ENCODE measurements at places on chromosomes 12 and 14. TPM values are rescaled to one million over a fixed set of nuclear protein-coding genes. Genes with fewer than 3 reads are reported as not detected.

DNA sequence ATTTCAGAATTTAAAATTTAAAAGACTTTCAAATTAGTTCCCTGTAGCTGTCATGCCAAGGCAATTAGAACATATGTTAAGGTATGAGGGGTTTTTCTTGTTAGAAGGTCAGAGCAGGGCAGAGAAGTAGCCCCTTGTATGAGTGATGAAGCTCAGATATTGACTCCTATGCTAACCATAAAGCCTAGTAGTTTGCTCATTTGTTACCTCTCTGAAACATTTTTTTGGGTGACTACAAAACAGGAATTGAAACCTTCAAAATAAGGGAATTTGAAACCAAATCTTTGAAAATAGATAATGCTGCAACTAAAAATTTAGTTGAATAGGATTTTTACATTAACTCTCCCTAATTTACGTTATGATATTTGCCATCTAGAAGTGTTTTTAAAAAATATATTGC is 333.5 kb downstream of the NAV3 start:
- no peak for DNase-seq

- DNase-seq = no peak
These were observed 11.3 kb downstream of the ALDH1L2 start for GRCh38 chr12:105072888-105073488.

The LTB4R2 gene
- total RNA-seq = 3.9 TPM

The IGFBP6 gene
- total RNA-seq = 396 TPM

- no peak for DNase-seq
These were observed 60.4 kb downstream of the TTC9 start for GRCh38 chr14:70702161-70702560.

DNA sequence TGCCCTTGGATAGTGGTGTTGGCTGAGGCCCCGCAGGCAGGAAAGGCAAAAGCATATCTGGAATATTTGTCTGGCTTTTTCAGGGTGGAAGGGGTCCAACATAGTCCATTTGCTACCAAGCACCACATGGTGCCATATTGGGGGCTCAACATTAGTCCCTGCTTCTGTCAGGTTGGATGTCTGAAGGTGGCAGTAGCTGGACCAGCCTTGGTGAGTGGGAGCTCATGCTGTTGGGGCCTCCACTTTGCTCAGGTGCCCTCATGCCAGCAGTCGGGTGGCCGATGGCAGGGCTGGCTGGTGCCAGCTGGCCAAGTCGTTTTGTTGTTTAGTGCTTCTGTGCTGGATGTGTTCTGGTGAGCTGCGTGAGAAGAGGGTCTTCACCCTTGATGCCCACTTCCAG is 135.3 kb downstream of the PAPOLA start:
- no peak for DNase-seq

The AGAP2 gene
- 0.43 TPM for total RNA-seq

The KRT3 gene
- not detected for total RNA-seq

The PTHLH gene
- total RNA-seq = 1.3 TPM

The KIF26A gene
- under 0.01 TPM for total RNA-seq

The SYNDIG1L gene
- not detected for total RNA-seq

GRCh38 chr12:62192180-62192902 is 67.9 kb upstream of the USP15 start:
- peak; percentile 83 for DNase-seq

DNA sequence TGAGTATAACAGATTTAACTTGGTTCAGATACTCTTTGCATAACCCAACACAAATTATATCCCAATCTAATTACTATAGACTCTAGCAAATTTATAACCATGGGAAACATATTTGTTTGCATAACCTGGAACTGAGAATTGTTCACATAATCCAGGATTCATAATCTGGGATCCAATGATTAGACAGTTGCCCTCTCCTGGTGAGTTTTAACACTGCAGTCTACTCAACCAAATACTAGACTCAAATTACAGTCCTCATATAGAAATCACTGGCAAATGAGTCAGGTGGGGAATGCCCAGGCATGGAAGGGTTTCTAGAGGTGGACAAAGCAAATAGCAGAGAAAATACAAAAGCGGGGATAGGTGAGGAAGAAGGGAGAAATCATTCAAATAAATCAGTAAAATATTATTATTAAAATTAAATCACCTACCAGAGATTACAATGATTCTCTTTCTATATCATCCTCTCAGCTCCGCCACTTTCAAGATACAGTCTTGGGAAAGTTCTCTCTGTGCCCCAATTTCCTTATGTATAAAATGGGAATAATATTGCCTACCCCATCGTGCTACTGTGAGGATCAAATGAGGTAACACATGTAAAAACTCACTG is 9.4 kb downstream of the GCH1 start:
- peak; percentile 51 for DNase-seq

DNA sequence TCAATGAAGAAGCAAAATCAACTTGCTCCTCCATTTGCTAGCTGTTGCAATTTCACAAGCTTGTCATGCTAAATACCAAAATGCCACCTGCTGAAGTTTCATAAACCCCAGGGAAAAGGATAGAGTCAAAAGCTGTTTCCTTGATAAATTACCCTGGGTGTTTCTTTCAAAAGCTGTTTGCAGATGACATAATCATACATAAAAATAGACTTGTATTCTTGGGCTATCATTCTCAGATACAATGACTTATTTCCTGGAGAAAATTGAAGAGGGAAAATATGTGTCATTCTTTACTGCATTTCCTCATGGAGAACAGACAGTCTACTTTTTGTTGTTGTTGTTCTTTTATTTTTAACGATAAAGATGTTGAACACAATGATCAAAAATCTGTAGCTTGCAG is 119.2 kb downstream of the GALC start:
- no peak for DNase-seq

- peak; percentile 29 for DNase-seq
These were observed 92.8 kb downstream of the OTOGL start for GRCh38 chr12:80192087-80192486.

The CAPZA3 gene
- not detected for total RNA-seq

- no peak for DNase-seq
These were observed 33.9 kb downstream of the BHLHE41 start for GRCh38 chr12:26090836-26091510.

DNA sequence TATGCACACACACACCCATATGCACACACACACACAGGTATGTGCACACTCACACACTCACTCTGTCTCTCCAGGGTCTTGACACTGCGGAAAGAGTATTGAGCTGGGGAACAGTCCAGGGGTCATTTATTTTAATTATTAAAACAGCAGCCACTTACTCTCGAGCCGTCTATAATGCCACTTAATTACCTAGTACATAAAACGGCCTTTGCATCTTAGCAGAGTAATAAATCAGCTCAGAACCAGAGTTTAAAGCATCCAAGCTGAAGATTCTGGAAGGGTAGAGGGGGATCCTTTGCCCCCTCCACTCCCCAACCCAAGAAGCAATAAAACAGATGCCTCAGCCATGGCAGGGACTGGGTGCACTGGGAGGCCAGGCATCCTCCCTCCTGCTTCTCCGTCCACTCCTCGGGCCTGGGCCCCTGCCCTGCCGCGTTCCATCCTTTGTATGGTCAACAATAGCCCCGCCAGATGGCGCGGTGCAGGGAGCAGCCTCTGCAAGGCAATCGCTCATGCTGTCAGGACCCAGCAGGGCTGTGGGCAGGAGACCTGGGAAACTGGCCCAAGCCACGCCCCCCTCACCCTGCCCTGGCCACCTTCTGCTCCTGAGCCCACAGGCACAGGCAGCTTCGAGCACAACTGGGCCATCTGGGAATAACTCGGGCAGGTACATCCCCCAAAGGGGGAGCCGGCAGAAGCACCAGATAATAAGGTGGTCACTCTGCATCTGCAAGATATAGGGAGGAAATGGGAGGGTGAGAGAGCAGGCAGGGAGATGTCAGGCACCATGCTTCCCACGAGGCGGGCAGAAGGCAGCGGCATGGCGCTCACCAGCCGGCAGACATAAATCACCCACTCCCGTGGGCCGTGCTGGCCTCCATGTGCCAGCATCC is 40.9 kb downstream of the CCDC85C start:
- peak; percentile 61 for DNase-seq

DNA sequence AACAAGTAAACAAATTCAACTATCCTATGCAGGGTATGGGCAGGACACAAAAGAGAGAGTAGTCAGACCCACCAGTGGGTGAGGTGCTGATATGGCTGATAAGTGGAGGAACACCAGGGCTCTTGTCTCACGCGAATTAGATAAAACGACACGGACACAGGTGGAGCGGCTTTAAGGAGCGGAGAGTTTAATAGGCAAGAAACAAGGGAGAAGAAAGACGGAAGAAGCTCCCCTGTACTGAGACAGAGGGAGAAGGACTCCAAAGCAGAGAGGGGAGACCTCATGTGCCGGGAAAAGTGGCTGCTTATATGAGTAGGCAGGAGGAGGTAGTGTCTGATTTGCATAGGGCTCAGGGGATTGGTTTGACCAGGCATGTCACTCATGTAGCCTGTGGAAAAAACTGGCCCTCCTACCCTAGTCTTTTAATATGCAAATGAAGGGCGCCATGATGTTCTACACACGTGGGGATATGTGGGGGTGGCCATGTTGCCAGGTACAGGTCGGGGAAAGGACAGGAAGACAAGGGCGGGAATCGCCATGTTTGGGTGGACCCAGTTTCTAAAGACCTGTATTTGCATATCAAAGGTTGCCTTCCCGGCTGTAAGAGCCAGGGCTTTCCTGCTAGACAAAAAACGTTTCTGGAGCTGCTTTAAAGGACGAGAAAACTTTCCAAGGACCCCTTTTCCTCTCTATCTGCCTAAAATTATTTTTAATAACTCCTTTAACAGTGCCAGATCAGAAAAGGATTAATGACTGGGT is 28.8 kb downstream of the RPGRIP1 start:
- peak; percentile 70 for DNase-seq

GRCh38 chr14:104326848-104327247 is 188.5 kb downstream of the KIF26A start:
- DNase-seq = no peak

The ACSS3 gene
- total RNA-seq = 26.8 TPM

The AACS gene
- total RNA-seq = 42.5 TPM

The ACTR10 gene
- 57.0 TPM for total RNA-seq

GRCh38 chr12:115755061-115755724 is 522.3 kb downstream of the MED13L start:
- DNase-seq = peak; percentile 49

- DNase-seq = no peak
These were observed 29.2 kb downstream of the TMTC1 start for GRCh38 chr12:29754235-29755189.

All from fibroblast of villous mesenchyme (primary cell).